ENCODE measurements at places on chromosomes 5 and 9.

DNA sequence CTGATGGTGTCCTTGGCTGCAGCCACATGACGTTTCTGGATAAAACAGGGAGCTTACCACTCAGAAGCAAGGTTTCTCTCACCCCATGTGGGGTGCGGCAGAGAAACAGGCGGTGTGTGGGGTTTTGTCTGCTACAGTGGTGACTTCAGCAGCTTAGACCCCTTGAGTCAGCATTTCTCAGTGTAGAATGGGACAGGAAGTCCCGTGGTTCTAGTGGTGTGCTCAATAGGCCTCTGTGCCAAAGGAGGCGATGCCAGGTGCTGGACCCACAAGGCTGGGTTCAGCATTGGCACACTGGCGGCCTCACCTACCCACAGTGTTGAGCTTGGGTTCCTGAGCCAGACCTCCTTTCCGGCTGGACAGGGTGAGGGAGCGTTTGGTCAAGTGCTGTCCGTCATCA, 125.2 kb upstream of the SMIM23 start:
- no peak for DNase-seq

- no peak for DNase-seq
Measured at GRCh38 chr9:96177005-96177718, 124.8 kb downstream of the HSD17B3 start.

GRCh38 chr9:116737152-116737546, 50.0 kb downstream of the TRIM32 start:
- peak; percentile 83 for DNase-seq

DNA sequence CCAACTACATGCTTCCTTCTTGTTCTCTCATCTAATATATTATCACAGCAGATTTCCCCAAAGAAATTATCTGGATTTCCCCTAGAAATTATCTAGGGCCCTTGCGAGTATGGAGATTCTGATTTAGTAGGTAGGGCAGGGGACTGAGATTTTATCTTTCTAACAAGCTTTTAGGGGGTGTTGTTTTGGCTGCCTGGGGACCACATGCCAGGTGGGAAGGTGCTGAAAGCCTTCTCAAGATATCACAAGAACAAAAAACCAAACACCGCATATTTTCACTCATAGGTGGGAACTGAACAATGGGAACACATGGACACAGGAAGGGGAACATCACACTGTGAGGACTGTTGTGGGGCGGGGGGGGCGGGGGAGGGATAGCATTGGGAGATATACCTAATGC, 146.5 kb upstream of the CDH10 start:
- DNase-seq = no peak

GRCh38 chr5:98050583-98050982, 722.9 kb upstream of the RGMB start:
- no peak for DNase-seq
